ENCODE measurements at places on chromosomes 7 and 10.

GRCh38 chr7:131131746-131132431 is 195.8 kb upstream of the MKLN1 start:
- DNase-seq, result no peak

GRCh38 chr10:78703593-78703992 is 365.2 kb upstream of the ZMIZ1 start:
- no peak for DNase-seq

- DNase-seq, result no peak
Measured at GRCh38 chr10:75773231-75773780, 341.9 kb downstream of the LRMDA start.

DNA sequence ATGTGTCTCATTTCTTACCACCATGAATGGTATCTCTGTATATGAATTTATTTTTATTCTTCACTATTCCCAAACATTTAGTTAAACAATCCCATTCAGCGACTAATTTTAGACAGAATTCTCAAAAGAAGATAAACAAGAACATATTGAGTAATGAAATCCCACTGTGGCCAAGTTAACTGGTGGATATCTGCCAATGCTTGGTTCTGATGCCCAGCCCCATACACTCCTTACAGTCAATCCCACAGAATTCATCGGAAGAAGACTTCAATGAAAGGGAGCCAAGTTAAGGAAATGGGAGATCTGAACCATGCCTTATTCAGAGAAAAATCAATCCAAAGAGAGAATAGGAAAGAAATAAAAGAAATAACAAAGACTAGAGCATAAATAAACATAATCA is 518.0 kb downstream of the XPNPEP1 start:
- DNase-seq, result no peak

DNA sequence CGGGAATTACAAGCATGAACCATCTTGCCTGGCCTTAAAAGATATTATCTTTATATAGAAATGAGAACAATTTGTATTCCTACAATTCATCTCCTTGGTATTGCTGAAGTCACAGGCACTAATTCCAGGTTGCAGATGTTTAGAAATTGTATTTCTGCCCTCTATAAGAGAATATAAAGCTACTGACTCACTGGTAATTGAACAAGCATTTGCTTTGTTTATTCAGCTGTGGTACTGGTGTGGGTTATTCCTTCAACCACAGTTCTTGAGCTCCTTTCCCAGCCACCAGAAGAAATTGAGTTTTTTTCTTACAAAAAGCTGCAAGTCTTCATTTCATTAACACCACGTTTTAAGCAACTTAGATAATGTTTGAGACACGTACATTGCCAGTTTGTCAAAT is 29.0 kb upstream of the MPP7 start:
- DNase-seq, result no peak

DNA sequence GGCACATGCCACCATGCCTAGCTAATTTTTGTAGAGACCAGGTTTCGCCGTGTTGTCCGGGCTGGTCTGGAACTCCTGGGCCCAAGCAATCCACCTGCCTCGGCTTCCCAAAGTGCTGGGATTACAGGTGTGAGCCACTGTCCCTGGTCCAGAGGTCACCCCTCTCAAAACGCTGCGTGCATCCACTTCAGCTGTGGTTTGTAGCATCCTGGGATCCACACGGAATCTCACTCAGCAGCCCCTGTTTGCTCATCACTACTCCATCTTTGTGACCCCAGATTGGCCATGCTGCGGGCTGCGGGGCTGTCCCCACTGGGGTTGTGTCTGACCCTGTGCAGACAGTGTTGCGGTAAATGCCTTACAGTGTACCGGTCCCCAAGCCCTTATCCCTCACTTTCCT is 3.5 kb downstream of the INPP5A start:
- DNase-seq, result no peak

- no peak for DNase-seq
Measured at GRCh38 chr7:105887569-105888189, 11.3 kb upstream of the ATXN7L1 start.

DNA sequence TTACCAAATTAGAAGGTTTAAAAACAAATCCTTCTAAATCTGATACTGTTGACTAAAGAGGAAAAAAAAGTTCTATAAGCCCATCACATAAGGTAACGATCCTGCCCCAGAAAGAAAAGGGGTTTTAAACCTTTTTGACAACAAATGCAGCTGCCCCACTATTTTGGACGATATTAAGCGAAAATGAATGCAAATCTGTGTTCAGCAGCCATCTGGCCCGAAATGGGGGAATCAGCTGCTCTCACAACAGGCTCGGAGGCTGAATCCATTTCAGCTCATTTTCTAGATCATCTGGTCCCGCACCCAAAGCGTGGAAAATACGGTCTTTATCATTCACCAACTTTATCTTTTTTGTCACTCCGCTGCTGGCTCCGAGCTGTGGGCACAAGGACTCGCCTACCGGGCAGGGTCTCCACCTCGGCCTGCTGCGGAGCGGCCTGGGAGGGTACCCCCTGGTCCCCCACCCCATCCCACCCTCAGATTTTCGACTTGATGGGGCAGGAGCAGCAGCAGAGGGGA is 2.4 kb upstream of the EBF3 start:
- no peak for DNase-seq

- no peak for DNase-seq
Measured at GRCh38 chr7:138049505-138050116, 26.6 kb upstream of the AKR1D1 start.

DNA sequence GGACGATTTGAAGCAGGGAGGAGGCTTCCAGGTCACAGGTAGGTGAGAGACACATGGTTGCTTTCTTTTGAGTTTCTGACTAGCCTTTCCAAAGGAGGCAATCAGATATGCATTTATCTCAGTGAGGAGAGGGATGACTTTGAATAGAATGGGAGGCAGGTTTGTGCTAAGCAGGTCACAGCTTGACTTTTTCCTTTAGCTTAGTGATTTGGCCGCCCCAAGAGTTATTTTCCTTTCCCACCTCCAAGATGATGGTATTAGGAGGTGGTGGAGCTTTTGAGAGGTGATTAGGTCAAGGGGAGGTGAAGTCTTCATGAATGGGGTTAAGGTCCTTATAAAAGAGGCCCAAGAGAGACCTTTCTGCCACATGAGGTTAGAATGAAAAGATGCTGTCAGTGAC is 443.7 kb downstream of the TYW1 start:
- no peak for DNase-seq

GRCh38 chr10:120580918-120581895 is 124.2 kb downstream of the PLPP4 start:
- DNase-seq, result no peak

DNA sequence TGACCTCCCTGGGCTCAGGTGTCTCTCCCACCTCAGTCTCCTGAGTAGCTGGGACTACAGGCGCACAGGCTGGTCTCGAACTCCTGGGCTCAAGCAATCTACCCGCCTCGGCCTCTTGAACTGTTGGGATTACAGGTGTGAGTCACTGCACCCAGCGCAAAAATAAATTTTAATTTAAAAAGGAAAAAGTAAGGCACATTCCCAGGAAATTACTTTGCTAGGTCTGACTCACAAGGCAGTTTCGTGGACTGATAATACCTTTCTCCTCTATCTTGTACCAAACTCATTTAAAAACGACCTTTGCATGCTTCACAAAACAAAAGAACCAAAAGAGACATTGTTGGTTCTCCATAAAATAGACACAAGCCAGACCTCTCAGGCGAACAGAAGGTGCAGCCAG is 29.7 kb downstream of the PARP12 start:
- no peak for DNase-seq

GRCh38 chr10:11921800-11922392 is 98.7 kb downstream of the PROSER2 start:
- no peak for DNase-seq

DNA sequence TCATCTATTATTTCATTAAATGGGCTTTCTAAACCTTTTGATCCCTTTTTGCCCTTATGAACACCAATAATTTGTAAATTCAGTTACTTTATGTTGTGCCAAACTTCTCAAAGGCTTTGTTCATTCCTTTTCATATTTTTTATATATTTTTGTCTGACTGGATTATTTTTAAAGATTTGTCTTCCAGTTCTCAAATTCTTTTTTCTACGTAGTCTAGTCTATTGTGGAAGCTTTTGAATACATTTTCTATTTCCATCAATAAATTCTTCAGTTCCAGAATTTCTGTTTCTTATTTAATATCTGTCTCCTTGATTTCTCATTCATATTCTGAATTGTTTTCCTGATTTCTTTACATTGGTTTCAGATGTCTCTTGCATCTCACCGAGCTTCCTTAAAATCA is 108.2 kb downstream of the CTNNA3 start:
- DNase-seq, result no peak

GRCh38 chr10:34522546-34522945 is 292.6 kb downstream of the PARD3 start:
- peak; percentile 49 for DNase-seq

- DNase-seq, result no peak
Measured at GRCh38 chr10:129029851-129030602, 437.0 kb upstream of the MGMT start.

- DNase-seq, result no peak
Measured at GRCh38 chr7:1998146-1998545, 234.6 kb downstream of the MAD1L1 start.

DNA sequence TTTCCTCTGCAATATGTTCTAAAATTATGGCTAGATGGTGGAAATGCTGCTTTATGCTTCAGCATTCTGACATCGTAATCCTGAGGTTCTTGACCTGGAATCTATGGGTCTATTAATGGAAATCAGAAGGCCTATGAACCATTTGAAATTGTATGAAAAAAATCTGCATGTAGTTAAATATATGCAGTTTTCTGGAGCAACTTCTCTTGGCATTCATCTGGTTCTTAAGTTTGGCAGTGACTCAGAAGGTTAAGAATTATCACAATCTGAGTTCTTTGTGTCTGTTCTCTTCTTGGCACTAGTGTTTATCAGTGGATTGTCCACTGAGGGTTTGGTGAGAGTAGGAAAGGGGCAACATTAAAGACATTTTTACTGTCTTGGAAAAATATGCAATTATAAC is 71.1 kb upstream of the FZD1 start:
- DNase-seq, result no peak

GRCh38 chr7:155998766-155999630 is 186.7 kb upstream of the SHH start:
- DNase-seq, result no peak

GRCh38 chr7:110675383-110676103 is 415.4 kb upstream of the LRRN3 start:
- DNase-seq, result no peak

GRCh38 chr10:44068716-44069482 is 316.0 kb downstream of the CXCL12 start:
- DNase-seq, result no peak

GRCh38 chr10:126101325-126101724 is 205.0 kb downstream of the FANK1 start:
- no peak for DNase-seq

DNA sequence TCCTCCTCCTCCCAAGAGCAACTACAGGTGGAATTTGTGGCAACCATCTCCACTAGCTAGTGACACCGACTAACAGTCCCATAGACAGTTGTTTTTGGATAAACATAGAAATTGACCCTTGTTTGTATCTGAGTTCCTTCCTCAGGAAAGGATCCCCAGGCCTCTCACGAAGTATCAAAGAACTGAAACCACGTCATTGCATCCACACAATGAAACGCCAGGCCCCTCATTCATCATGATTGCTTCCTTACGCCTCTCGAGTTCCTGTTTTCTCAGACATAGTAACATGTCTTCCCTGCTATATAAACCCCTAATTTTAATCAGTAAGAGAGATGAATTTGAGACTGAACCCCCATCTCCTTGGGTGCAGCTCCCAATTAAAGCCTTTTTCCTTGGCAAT is 18.1 kb downstream of the SLC35G1 start:
- DNase-seq, result peak; percentile 9

DNA sequence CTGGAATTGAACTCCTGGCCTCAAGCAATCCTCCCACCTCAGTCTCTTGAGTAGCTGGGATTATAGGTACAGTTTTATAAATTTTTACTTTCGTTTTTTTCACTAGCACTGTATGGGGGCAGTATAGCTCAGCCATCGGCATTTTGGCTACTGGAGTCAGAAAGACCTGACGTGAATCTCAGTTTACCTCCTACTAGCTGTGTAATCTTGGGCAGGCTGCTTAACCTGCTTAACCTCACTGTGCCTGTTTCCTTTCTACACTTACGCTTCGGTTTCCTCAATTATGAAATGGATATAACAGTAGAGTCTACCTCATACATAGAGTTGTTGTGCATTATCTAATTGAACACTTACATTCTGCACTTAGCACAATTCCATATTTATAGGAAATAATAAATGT is 16.7 kb downstream of the STN1 start:
- no peak for DNase-seq

GRCh38 chr7:93055543-93056107 is 62.2 kb downstream of the SAMD9 start:
- DNase-seq, result peak; percentile 64

DNA sequence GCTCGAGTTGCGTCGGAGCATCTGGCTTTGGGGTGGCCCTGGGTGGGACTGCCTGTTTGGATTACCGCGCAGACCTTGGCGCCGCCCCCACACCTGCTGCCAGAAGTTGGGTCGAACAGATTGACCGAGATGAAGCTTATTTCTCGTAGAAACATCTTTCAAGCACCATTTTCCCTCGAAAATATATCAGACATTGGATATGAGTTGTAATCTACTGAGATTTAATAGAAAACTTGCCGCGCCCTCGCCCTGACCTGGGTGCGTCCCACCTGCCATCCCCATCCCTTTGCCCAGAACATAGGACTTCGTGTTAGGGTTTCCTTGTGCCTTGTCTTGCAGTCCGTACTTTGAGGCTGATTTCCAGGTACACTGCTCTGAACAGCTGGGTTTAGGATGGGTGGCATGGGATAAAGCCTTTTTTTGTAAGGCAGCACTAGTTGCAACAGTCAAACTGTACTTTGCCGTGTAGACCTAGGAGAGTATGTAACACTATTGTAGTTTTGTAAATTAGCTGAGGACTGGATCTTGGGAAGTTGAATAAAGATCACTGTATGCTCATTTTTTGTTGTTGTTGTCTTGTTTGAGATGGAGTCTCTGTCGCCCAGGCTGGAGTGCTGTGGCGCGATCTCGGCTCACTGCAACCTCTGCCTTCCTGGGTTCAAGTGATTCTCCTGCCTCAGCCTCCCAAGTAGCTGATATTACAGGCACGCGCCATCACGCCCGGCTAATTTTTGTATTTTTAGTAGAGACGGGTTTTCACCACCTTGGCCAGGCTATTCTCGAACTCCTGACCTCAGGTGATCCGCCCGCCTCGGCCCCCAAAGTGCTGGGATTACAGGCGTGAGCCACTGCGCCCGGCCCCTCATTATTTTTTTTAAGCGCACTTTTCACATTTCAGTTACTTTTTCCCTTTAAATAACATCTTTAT is 978 bp downstream of the OGDH start:
- no peak for DNase-seq

GRCh38 chr10:45553613-45554012 is 119.0 kb downstream of the ZFAND4 start:
- no peak for DNase-seq

GRCh38 chr7:154385214-154385613 is 333.0 kb downstream of the DPP6 start:
- DNase-seq, result no peak

DNA sequence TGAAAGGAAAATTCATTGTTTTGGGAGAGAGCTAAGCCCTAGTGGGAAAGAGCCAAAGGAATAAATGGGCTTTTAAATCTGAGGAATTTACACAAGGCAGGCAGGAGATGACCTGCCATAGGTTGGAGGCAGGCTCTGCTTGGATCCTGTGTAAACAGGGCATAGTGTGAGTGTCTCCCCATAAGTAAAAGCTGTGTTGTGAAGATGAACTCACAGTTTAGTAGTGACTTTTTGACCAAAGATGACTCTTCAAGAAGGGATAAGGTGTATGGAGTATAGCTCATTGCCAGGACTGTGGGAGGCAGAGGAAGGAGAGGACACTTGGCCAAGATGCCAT is 63.2 kb downstream of the KAT6B start:
- no peak for DNase-seq

- peak; percentile 80 for DNase-seq
Measured at GRCh38 chr7:29289156-29290021, 94.8 kb downstream of the CHN2 start.

- no peak for DNase-seq
Measured at GRCh38 chr10:122230222-122230621, 40.9 kb upstream of the BTBD16 start.

Measured in suppressor macrophage (primary cell).